ENCODE measurements at places on chromosomes 4 and X.

GRCh38 chrX:107465932-107466620 lies 16.6 kb downstream of the FRMPD3 start:
- ATAC-seq: no peak

DNA sequence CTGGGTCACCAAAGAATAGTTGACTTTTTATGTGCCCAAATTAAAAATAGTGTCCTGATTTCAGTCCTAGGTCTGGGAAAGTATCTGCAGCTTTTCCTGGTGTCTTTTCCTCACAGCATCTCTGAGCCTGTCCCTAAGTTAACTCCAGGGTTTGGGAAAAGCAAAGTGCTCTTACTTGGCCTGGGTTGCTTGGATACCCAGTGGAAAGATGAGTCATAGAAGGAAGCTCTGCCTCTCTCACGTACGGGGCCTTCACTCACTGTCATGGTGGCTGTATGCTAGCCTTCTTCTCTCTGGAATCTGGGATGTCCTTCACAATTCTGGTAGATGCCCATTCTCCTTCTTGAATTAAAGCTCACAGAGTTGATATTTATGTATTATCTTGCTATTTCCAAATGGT lies 607.3 kb downstream of the ANKRD50 start:
- ATAC-seq: no peak

- no peak for ATAC-seq
Measured at GRCh38 chr4:48008021-48008596, 8.4 kb downstream of the CNGA1 start.

DNA sequence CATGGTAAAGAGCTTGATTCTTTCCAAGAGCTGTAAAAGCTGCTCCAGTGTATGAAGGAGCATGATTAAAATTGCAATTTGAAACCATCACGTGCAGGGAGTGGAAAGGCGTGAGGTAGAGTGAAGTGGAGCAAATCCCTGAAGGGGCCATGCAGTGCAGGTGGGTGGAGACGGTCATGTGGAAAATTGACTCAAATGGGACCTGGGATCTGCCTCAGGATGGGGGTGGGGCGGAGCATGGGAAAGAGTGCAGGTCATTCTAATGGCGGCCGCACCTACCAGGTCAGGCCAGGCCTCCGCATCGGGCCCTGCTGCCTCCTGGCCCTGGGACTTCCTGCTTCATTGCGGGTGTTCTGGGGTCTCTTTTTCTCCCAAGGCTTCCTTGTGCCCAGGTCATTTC lies 25.3 kb upstream of the TRIM60 start:
- no peak for ATAC-seq

Data from motor neuron (in vitro differentiated cells).